ENCODE measurements at places on chromosomes 12 and 14. TPM values are rescaled to one million over a fixed set of nuclear protein-coding genes. Genes with fewer than 3 reads are reported as not detected.

The TMTC2 gene
- total RNA-seq = 6.2 TPM

- DNase-seq = no peak
Measured at GRCh38 chr14:71168564-71169427, 261.5 kb downstream of the PCNX1 start.

- no peak for DNase-seq
Measured at GRCh38 chr12:28104316-28104715, 85.9 kb upstream of the CCDC91 start.

GRCh38 chr14:64910847-64911495 is 3.3 kb upstream of the CHURC1 start:
- DNase-seq = peak; percentile 14

- DNase-seq = no peak
Measured at GRCh38 chr14:65972346-65972870, 513.8 kb upstream of the CCDC196 start.

DNA sequence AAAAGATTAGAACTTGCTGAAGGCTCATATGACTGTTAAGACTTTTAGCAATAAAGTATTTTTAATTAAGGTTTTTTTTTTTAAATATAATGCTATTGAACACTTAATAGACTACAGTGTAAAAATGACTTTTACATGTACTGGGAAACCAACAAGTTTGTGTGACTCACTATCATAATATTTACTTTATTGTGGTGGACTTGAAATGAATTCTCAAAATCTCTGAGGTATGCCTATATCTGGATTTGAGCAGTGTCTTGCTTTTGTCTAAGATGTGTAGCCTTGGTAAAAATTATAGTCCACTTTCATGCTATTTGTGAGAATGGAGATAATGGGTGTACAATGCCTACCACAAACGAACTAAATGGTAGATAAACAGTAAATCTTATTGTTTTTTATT is 33.9 kb upstream of the NAV3 start:
- DNase-seq = no peak

DNA sequence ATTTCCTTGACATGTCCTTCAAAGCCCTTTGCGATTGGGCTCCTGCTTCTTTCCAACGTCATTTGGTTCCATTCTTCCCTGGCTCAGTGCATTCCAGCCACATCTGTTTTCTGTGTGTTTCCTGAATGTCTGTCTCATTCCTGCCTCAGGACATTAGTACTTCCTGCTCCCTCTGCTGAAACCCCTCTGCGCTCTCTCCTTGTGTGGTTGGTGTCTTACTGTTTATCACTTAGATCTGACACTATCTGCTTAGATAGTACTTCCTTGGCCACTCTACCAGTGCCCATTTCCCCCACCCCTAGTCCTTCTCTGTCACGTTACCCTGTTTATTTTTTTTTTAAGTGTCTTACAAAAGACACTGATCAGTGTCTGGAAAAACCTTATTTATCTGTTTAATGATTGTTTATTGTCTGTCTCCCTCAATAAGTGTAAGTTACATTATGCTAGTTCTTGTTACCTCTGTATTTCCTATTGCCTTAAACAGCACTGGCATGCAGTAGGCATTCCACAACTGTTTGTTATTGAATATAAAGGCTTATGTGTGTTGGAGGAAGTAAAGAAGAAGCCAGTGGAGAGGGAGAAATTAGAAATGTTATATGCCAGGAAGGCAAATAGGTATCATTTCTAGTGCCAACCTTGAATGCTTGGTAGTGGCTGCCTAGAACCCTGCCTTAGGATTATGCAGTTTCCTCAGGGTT is 21.5 kb downstream of the DYRK2 start:
- no peak for DNase-seq

The CLEC4C gene
- not detected for total RNA-seq

DNA sequence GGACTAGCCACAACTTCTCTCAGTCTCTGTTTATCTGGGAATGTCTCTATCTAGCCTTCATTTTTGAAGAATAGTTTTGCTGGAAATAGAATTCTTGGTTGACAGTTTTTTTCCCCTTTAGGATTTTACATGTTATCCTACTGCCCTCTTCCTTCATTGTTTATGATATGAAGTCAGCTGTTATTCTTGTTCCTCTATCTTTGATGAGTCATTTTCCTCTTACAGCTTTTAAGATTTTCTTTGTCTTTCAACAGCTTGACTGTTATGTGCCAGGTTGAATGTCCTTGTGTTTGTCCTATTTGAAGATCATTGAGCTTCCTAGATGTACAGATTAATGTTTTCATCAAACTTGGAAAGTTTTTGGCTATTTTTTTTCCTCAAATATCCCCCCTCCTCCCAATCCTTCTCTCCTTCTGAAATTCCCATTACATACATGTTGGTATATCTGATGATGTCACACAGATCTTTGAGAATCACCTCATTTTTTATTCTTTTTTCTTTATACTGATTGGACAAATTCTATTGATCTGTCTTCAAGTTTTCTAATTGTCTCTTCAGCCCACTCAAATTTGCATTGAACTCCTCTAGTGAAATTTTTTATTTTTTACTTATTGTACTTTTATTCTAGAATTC is 4.5 kb upstream of the GOLGA5 start:
- peak; percentile 20 for DNase-seq

GRCh38 chr12:43169115-43169681 is 382.8 kb downstream of the ADAMTS20 start:
- DNase-seq = no peak

The RPS6KL1 gene
- total RNA-seq = 14.0 TPM

- no peak for DNase-seq
Measured at GRCh38 chr14:76339728-76340615, 36.0 kb upstream of the ESRRB start.

The HHIPL1 gene
- total RNA-seq = 0.61 TPM

DNA sequence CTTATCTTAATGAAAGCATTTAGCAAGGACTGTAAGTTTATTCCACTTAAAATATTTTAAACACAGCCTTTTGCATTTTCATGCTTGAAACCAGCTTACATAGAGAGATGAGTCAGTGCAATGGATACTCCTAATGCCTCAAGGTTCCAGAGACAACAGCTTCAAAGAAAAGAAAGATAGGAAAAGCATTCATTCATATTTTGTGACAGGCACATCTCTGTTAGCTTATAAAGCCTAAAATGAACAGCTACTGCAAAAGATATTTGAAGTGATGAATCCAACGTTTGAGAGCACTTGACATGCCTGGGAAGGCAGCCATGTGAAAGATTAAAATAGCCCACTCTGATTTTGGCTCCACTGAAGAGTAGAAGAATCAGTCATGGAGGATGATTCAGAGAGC is 814.5 kb downstream of the RPS29 start:
- no peak for DNase-seq

GRCh38 chr12:38588624-38589305 is 272.2 kb downstream of the ALG10B start:
- DNase-seq = no peak

DNA sequence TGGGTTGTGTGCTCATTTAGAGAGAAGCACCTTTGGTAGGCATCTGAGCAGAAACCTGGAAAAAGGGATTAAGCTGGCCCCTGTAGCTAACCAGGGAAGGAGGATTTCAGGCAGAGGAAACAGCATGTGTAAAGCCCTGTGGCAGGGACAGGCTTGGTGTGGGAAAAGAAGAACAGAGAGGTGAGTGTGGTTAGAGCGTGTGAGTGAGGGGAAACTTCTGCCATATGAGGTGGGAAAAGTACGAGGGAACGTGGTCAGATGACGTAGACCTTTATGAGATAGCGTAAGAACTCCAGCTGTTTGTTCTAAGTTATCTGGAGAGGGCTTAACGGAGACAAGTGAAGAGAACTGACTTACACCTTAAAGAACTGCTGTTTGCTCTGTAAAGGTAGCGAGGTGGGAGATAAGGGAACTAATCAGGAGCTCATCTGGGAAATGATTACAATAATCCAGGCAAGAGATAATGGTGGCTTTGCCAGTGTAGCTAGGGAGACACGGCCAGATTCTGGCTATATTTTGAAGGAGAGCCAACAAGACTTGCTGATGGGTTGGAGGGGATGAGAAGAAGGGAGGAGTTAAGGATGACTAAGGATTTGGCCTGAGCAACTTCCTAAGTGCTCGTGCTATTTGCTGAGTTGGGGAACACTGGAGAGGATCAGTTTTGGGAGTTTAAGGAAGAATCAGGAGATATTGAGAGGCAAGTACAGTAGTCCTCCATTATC is 234.0 kb downstream of the ETNK1 start:
- no peak for DNase-seq

The GPX2 gene
- total RNA-seq = not detected

DNA sequence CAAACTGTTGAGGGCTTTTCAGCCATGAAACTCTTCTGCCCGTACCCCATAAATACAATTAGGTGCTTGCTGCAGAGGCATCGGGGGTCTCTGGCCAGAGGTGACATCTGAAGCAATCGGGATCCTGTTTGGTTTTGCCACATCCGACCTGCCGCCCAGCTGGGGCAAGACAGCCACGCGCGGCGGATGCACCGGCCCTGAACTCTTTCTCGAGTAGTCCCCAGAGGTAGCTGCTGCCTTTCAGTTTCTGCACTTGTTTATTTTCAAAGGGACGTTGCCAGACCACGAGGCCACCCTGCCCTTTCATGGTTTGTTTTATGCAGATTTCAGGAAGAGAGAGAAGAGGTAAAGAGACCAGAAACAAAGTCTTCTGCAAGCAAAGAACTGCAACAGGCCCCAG is 10.6 kb upstream of the MLXIP start:
- peak; percentile 90 for DNase-seq

DNA sequence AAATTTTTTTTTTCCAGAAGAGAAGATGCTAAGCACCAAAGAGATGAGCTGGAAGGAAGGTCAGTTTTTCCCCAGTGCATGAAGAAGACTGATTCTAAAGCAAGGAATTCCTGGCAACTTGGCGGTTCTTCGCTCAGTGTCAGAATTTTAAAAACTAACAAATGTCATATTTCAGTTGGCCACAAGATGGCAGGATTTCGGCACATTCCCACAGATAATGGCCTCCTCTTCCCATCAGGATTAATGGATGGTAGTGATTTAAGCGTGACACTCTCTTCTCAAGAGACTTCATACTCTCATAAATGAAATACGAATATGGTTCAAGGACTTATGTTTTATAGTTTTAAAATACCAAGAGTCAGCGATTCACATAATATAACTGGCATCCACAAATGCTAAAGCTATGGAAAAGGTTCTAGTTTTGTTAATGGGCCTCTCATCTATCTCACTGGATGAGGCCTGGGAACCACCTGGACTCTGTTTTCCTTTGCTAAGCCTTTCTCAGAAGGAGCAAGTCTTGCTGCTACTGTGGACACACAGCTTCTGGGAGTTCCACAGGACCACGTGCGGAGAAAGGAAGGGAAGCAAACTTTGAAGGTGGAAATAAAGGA is 46.1 kb upstream of the PTPRO start:
- DNase-seq = peak; percentile 14

- no peak for DNase-seq
Measured at GRCh38 chr12:64090047-64090446, 132.0 kb downstream of the KICS2 start.

DNA sequence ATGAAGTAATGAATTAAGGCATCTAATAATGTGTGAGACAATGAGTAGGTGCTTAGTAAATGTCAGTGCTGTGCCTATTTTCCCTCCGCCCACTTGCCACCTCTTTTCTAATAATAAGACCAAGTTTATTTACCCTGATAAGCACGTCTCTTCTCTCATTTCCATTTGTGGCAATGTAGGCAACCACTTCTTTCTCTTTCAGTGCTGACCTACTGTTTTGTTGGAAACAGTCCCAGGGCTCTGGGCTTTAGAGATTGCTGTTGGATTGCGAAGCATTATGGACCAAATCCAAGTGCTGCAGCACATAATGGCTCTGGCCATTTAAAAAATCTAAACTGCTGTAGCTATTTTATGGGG is 141.3 kb upstream of the PLEKHG7 start:
- DNase-seq = no peak

All from OCI-LY7 (cell line).